ENCODE measurements at places on chromosomes 3 and 15.

DNA sequence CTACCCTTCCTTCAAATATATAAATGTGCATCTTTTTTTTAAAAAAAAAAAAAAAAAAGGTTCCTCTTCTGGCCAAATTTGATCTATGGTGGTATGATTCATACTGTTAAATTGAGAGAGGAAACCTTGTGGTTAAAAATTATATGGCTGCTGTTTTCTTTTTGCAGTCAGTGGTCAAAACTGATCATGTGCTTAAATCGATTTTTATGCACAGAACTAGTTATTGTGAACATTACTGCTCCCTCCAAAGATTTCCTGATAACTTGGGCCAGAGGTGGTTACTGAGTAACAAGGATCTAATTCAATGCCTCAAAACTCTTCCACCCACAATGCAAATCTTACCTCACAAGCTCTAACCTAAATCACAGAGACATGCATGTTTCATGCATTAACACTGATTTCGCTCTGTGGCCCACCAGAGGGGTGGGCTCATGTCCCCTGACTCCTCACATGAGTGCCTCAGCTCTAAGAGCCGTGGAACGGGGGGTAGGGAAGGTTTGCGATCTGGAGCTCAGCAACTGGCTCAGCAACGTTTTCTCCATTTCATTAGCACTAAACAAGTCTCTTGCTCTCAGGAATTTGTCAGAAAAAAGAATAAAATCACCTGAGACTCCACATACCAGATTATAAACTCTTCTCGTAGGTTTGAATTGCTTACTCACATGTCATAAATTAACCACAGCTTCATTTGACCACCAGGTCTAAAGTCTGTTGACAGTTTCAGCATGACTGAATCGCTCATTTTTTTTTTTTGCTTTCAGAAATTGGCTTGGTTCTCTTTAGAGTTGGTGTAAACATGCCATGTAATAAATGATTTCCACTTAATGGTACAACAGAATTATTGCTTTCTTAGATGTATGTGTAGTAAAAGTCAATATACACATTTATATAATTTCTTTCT lies 280.4 kb downstream of the CD47 start:
- DNase-seq = peak; percentile 21

- no peak for DNase-seq
Measured at GRCh38 chr15:89803941-89804800, 10.5 kb downstream of the ANPEP start.

GRCh38 chr3:79236496-79236895 lies 531.3 kb downstream of the ROBO1 start:
- no peak for DNase-seq

DNA sequence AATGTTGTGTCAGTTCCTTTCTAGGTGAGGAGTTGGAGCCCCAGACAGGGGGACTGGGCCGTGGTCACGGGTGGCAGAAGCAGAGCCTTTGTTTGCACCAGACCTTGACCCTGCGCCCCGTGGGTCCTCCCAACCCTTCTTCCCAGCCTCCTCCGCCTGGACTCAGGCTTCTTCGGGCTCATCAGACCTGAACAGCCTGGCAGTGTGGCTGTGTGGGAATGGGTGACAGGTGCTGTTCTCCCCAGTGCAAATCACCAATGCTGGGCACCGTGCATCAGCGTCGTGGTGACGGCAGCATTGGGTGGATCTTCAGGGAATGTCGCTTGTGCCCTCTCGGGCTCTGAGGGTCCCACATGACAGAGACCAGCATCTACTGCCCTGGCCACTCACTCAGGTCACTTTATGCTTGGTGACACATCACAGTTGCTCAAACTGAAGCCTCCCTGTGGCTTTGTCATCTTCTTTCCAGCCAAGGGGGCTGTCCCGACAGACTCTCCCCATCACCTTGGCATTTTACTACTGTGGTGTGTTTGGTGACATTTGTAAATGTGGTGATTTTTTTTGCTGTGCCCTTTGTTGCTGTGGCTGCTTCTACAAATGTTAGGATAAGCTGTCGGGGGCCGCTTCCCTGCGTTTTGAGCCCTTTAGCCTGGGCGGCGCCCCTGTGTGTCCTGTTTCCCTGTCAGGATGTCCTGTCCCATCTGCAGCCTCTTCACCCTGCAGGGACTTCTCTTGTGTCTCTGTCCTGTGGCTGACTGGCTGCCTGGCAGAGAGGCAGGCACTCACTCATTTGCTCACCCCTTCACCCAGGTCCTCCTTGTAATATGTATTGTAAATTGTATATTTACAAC lies 14.5 kb downstream of the APBA2 start:
- no peak for DNase-seq

DNA sequence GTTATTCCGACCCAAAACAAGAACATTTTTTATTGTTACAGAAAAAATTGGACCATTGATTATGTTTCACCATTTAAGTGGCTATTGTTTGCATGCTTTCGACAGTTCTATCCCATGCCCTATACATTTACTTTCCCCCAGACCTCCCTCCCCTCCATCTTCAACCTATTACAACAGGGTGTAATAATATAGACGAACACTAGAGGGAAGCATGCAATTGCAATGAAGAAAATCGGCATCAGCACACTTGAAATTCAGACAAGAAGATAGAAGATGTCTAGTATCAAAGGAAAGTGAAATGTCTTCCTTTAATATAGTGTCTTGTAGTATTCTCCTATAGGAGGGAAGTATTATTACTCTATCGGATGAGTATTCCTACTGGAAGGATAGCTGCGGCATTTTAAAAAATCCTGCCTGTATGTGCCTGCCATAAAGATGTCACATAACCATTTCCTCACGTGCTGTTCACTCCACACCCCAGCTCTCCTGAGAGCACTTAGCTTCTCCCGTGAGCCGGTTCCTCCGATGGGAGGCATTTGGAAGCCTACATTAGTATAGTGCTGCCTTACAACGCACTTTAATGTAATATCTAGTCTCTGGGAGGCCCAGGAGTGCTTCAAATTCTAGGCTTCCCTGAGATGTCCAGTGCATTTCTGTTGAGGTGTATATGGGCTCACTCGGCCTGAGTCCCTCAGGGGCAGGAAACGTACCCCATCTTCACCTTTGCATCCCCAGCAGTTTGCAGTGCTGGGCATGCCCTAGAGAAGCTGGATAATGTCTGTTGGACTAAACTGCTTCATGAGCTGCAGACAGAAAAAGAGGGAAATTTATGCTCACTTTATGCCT lies 17.8 kb upstream of the ERICH6 start:
- DNase-seq = peak; percentile 79

DNA sequence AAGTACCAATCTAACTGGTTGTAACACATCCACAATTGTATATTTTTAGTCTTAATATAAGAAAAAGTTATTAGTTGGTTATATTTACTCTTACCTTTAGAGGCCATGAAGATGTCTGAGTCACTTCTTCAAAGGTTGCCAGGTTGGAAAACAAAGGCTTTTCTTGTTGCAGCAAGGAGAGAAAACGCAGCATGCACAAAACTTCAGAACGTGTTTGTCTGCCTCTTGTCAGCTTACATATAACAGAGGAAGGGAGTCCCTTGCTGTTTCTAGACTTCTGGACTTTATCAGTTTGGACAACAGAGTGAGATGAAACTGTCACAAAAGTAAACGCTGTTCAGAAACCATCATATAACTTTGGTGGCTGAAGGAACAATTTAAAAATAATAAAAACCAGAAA lies at the start of gene PLSCR5:
PLSCR5 (minus strand) TSS at position 241 of the 400 bp plus-strand sequence; CDS start at position 107, 134 bp downstream.
- DNase-seq = no peak

GRCh38 chr3:23882487-23882918 lies 34.3 kb downstream of the NKIRAS1 start:
- DNase-seq = no peak

GRCh38 chr3:10223676-10224639 lies 24.3 kb upstream of the TATDN2 start:
- peak; percentile 67 for DNase-seq

GRCh38 chr3:156725682-156726081 lies 51.3 kb downstream of the TIPARP start:
- DNase-seq = no peak

DNA sequence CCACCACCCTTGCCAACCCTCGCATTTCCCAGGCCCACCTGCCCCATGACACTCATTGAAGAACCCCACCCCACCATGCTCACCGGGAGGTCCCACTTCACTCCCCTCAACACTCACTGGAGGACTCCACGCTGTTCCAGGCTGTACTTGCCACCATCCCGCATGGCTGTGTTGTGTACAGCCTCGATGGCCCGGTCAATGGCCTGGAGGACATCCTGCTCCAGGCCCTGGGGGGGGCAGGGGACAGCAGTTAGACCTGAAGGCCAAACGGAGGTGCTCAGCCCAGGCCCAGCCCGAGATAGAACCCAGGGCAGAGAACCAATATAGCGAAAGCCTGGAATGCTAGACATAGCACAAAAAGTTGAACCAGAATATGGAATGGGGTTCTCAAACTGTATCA lies 2.9 kb downstream of the NCKIPSD start:
- no peak for DNase-seq

DNA sequence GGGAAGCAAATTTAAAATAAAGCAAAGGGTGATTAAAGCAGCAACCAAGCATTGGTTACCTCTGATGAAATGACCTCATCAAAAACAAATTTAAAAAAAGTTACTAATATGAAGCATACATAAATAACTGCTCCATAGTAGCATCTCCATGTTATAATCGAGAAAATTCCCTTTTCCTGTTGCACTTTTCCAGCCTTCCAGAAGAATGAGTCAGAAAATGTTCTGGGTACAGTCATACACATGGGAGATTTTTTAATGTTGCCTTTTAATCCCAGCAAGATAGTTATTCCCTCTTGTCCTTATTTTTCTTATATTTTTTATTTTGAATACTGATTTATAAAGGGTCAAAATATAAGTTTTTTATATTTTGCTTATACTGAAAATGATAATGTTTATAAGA lies 2.6 kb upstream of the TMCO5A start:
- peak; percentile 70 for DNase-seq

- DNase-seq = no peak
Measured at GRCh38 chr15:48522911-48523310, 122.6 kb downstream of the FBN1 start.

GRCh38 chr3:43034200-43034599 lies 55.1 kb downstream of the GASK1A start:
- no peak for DNase-seq

GRCh38 chr3:122984007-122984406 lies 43.6 kb downstream of the SEMA5B start:
- DNase-seq = no peak

GRCh38 chr3:150635526-150635925 lies 32.4 kb downstream of the SELENOT start:
- no peak for DNase-seq

DNA sequence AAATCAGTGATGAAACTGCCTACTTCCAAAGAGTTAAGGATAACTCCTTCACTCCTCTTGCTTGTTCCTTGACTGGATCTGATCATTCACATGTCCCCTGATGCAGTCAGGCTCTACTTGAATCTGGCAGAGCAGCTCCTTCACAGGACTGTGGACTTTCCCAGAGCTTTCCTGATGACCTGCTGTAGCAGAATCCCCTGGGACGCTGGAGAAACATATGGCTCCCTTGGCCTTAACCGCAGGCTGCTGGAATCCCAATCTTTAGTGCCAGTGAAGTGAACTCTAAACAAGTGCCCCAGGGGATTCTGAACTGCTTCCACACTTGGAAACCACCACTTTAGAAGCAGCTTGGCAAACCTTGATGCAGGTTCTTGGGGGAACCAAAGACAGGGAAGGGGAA lies 217.8 kb downstream of the CHST2 start:
- no peak for DNase-seq

- DNase-seq = no peak
Measured at GRCh38 chr15:72809329-72809728, 25.8 kb upstream of the ADPGK start.

GRCh38 chr3:49238274-49239127 lies 38.5 kb downstream of the C3orf62 start:
- no peak for DNase-seq

- DNase-seq = no peak
Measured at GRCh38 chr3:146110161-146110560, 50.8 kb downstream of the PLOD2 start.

DNA sequence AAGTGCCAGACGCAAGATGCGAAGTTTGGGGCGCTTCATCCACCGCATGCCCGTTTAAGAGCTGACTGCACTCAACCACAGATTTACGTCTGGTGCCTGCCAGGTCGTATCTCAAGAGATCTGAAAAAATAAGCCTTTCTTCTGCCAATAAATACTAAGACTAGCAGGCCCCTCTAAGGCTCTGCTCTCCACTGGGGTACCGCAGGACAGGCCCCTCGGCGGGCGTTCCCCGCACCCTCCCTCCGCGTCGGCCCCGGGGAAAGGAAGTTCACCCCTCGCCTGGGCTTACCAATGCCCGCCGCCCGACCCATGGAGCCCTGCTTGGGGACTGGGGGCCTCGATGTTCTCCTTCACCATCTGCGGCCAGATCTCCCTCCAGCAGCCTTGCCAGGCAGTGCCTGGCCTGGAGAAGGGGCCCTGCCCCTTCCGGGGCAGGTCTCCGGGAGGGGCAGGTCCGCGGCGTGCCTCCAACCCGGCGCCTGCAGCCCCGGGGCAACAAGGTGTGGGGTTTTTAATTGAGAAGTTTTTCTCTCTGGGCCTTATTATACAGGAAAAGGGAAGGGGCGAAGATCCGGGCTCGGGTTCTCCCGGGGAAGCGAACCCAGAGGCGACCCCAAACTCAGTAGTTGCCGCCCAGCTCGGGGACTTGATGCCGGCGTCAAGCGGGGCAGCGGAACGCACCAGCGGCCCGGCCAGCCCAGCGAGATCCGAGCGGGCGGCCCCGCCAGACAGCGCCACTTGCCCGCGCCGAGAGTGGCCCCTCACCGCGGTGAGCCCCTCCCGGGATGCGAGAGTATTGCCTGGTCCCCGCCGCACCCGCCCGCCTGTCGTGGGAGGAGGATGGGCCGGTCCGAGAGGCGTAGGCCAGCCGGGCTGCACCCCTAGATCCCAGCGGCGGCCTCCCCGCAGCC lies 735 bp downstream of the GOLGA8B start:
- peak; percentile 46 for DNase-seq
